ENCODE measurements at places on chromosomes 5 and 9. TPM values are rescaled to one million over a fixed set of nuclear protein-coding genes. Genes with fewer than 3 reads are reported as not detected.

The FOXI1 gene
- total RNA-seq: not detected

The ROPN1L gene
- not detected for total RNA-seq

The ANXA1 gene
- 142 TPM for total RNA-seq

The CDH10 gene
- 0.74 TPM for total RNA-seq

- H3K4me1 ChIP-seq: no peaks in the 10 kb centered on the region
- DNase-seq: no peak
- H3K27me3 ChIP-seq: no peaks in the 10 kb centered on the region
- no peak overlapping the region for H3K4me3 ChIP-seq
These were observed 45.9 kb upstream of the FST start for GRCh38 chr5:53434541-53434940.

DNA sequence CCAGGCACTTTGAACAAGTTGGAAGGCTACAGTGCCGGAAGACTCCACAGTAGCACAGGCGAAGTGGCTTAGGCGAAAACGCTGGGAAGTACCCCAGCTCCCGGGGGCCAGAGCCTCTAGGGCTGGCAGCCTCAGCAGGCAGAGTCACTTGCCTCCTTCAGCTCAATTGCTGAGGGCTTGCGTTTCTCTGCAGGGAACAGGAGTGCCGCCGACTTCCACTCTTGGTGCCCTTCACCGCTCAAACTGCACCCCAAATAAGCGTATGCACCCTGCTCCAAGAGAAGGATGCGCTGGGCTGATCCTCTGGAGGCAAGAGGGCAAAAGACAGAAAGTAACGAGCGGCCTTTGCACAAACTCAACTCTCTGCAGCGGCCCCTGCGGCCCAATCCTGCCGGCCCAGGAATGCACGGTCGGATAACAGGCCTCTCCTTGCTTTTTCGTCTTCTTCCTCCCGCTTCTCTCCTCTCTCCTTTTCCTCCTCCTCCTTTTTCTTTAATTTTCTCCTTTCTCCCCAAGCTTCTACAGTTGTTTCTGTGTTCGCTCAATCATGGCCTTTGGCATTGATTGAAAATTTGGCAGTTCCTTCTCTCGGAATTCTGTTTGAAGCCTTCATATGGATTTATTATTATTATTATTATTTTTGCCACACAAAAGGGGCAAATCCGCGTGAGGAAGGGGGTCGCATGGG, 1.1 kb upstream of the S1PR3 start:
- peak overlapping the region; percentile 90 for H3K27ac ChIP-seq
- no peaks in the 10 kb centered on the region for H3K27me3 ChIP-seq
- H3K36me3 ChIP-seq: peaks cover 2% of the 10 kb centered on the region
- H3K4me1 ChIP-seq: peaks cover 40% of the 10 kb centered on the region
- H3K4me3 ChIP-seq: peak overlapping the region; percentile 83

- no peak for DNase-seq
- no peaks in the 10 kb centered on the region for H3K36me3 ChIP-seq
- H3K4me1 ChIP-seq: no peaks in the 10 kb centered on the region
- H3K27ac ChIP-seq: no peak overlapping the region
- H3K4me3 ChIP-seq: no peak overlapping the region
These were observed 25.6 kb upstream of the VLDLR start for GRCh38 chr9:2595973-2596372.

- H3K4me1 ChIP-seq: no peaks in the 10 kb centered on the region
- H3K36me3 ChIP-seq: no peaks in the 10 kb centered on the region
These were observed 238.4 kb downstream of the GOLPH3 start for GRCh38 chr5:31935496-31936369.

- peak overlapping the region; percentile 55 for H3K27ac ChIP-seq
- H3K36me3 ChIP-seq: no peaks in the 10 kb centered on the region
- H3K4me1 ChIP-seq: no peaks in the 10 kb centered on the region
These were observed 356.9 kb downstream of the SLIT3 start for GRCh38 chr5:168944004-168944403.

DNA sequence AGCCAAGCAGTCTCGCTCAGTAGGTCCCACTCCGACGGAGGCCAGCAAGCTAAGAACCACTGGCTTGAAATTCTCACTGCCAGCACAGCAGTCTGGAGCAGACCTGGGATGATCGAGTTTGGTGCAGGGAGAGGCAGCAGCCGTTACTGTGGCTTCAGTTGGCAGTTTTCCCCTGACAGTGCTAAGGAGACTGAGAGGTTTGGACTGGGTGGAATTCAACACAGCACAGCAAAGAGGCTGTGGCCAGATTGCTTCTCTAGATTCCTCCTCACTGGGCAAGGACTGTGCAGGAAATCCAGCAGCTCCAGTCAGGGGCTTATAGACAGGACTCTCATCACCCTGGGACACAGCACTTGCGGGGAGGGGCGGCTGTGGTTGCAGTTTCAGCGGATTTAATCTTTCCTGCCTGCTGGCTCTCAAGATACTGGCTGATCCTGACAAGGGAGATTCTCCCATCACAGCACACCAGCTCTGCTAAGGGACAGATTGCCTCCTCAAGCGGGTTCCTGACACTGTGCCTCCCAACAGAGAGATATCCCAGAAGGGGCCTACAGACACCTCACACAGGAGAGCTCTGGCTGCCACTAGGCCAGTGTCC, 122.1 kb downstream of the YIPF5 start:
- H3K4me1 ChIP-seq: no peaks in the 10 kb centered on the region
- no peak overlapping the region for H3K27ac ChIP-seq
- H3K27me3 ChIP-seq: no peaks in the 10 kb centered on the region
- DNase-seq: no peak
- H3K36me3 ChIP-seq: no peaks in the 10 kb centered on the region
- H3K4me3 ChIP-seq: no peak overlapping the region

DNA sequence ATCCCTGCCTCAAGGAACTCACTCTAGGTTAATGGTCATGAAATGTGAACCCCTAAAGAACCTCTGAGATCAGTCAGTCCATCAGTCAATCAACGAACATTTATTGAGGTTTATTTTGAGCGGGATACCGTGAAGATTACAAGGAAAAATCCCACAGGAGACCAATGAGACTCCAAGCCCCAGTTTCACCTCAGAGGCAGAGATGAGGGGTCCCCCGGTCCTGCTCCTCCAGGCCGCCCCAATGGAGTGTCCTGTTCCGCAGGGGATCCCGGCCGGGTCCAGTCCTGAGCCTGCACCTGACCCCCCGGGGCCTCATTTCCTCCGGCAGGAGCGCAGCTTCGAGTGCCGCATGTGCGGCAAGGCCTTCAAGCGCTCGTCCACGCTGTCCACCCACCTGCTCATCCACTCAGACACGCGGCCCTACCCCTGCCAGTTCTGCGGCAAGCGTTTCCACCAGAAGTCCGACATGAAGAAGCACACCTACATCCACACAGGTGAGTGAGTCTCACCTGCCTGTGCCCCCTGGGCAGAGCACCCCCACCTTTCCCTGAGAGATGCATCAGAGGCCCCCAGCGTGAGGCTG, 11.0 kb downstream of the GFI1B start:
- no peak overlapping the region for H3K4me3 ChIP-seq
- no peaks in the 10 kb centered on the region for H3K4me1 ChIP-seq
- H3K36me3 ChIP-seq: no peaks in the 10 kb centered on the region
- H3K27ac ChIP-seq: no peak overlapping the region
